ENCODE measurements at places on chromosomes 1 and 21. TPM values are rescaled to one million over a fixed set of nuclear protein-coding genes. Genes with fewer than 3 reads are reported as not detected.

- H3K27ac ChIP-seq: no peak overlapping the region
- H3K4me1 ChIP-seq: no peaks in the 10 kb centered on the region
- no peaks in the 10 kb centered on the region for H3K27me3 ChIP-seq
- H3K4me3 ChIP-seq: no peak overlapping the region
- DNase-seq: no peak
- no peaks in the 10 kb centered on the region for H3K36me3 ChIP-seq
Observed at GRCh38 chr1:50305808-50306207, 117.4 kb downstream of the DMRTA2 start.

DNA sequence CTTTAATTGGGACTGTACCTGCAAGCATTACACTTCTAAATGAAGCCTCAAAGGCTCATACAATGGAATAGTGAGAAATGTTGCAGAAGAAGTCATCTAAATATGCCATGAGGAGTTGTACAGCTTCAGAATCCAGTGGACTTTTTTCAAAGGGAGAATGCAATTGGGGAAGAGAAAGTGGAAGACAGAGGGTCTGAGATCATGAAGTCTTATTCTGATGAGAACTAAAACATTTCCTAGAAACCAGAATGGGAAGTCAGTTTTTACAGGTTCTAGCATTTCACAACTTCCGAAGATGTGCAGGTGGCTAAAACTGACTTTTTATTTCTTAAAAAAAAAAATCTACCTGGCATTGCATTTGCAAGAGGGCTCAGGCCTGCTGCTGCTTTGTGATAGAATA is 424.4 kb upstream of the RUNX1 start:
- H3K27ac ChIP-seq: no peak overlapping the region
- H3K4me1 ChIP-seq: no peaks in the 10 kb centered on the region
- H3K4me3 ChIP-seq: no peak overlapping the region
- no peaks in the 10 kb centered on the region for H3K36me3 ChIP-seq

DNA sequence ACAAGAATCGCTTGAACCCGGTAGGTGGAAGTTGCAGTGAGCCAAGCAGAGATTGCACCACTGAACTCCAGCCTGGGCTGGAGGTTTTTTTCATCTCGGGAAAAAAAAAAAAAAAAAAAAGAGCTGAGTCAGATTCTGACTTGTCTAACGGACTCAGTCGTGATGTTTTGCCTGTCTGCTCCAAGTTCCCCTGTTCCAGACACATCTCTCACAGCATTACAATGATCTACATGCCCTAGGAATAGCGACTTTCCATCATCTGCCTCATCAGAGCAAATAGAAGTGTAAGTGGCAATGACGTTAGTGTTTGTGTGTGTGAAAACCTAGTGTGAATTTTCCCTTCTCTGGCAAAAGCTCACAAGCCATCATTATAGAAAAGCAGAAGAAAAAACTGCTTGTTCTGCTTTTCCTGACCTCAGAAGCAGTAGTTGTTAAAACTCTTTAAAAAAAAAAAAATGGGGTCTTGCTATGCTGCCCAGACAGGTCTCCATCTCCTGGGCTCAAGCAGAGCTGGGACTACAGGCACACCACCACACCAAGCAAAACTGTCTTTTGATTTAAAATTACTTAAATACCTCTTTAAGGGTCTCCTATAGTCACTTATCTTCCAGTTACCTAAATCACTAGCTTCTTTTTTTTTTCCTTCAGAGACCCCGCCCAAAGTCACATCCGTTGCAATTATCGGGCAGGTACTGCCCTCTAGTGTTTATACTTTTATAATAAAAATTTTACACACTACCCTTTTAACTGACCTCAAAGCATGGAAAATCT is 37.3 kb downstream of the PLEKHO1 start:
- no peaks in the 10 kb centered on the region for H3K27me3 ChIP-seq
- H3K36me3 ChIP-seq: no peaks in the 10 kb centered on the region
- no peaks in the 10 kb centered on the region for H3K4me1 ChIP-seq
- peak overlapping the region; percentile 46 for H3K27ac ChIP-seq
- DNase-seq: no peak
- H3K4me3 ChIP-seq: peak overlapping the region; percentile 9

DNA sequence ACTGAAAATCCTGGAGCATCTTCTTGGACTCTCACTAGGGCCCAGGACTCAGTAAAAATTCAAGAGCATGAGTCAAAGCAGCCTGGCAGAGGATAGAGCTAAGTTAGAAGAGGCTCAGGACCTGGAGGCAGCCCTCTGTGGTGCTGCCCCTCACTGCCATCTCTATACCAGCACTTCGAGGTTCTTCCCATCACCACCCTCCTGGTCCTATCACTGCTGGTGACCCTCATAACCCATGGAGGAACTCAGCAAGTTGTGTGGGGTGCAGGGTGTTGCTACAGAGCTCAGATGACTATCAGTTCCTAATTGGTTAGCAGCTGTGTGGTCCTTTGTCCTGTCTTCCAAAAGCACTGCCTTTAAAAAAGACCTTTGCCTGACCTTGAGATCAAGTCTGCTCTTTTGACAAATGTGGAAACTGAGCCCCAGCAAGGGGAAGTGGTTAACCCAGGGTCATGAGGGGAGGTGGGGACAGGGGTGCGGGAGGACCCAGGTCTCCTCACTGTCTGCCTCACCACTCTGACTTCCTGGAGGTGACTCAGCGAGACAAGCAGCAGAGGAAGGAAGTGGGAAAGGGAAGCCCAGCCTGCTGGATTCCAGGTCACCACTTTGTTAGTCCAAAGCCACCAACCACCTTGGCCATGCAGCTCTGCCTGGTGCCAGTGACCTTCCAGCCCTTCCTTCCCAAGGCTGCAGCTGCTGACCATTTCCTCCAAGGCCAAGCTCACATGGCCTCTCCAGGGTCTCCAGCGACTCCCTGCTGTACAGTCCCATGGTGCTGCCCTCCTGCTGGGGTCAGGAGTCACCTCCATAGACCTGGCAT is 199.4 kb upstream of the EDN2 start:
- H3K27ac ChIP-seq: no peak overlapping the region
- no peaks in the 10 kb centered on the region for H3K36me3 ChIP-seq
- DNase-seq: peak; percentile 76
- peaks cover 28% of the 10 kb centered on the region for H3K4me1 ChIP-seq
- no peaks in the 10 kb centered on the region for H3K27me3 ChIP-seq

DNA sequence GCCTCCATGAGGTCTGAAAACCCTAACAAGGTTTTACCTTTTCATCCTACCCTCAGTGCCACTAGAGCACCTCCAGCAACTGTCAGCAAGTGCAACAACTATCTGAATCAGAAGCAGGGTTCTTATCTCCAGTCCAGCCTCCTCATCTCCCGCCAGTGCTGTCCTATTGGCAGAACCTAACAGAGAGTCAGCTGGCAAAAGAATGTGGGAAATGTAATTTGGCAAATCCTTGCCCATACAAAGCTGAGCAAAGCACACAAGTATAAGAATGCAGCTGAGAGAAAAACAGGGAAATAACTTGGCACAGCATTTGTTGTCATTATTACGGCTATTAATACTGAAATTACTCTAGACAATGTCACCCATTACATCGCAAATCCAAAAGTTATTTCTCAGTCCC is 124.2 kb downstream of the ATP6V1G3 start:
- no peak overlapping the region for H3K27ac ChIP-seq
- H3K4me1 ChIP-seq: no peaks in the 10 kb centered on the region
- H3K4me3 ChIP-seq: no peak overlapping the region
- no peaks in the 10 kb centered on the region for H3K36me3 ChIP-seq
- DNase-seq: no peak

GRCh38 chr1:182217967-182218366 is 156.5 kb upstream of the ZNF648 start:
- H3K36me3 ChIP-seq: no peaks in the 10 kb centered on the region
- H3K27ac ChIP-seq: no peak overlapping the region

GRCh38 chr21:45496968-45497845 is 45.0 kb downstream of the SLC19A1 start:
- DNase-seq: peak; percentile 69
- H3K4me3 ChIP-seq: no peak overlapping the region
- H3K27ac ChIP-seq: no peak overlapping the region

DNA sequence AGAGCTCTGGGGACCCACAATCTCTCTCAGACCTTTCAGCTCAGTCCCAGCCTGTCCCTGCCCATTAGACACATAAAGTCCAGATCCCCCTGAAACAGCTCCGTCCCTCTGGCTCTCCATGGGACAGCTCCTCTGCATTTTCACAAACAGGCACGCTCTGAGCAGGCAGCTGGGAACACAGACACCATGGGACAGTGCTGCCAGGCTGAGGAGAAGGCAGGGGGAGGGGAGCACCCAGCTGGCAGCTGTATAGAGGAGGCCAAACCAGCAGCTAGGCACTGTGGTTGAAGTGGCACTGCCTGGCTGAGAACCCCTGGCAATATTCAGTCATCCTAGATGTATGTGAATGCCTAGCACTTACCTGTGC is 2.0 kb downstream of the TMEM63A start:
- H3K36me3 ChIP-seq: peaks cover 19% of the 10 kb centered on the region
- DNase-seq: no peak
- peaks cover 59% of the 10 kb centered on the region for H3K4me1 ChIP-seq
- H3K27me3 ChIP-seq: no peaks in the 10 kb centered on the region

GRCh38 chr1:231187571-231187970 is 25.7 kb downstream of the TRIM67 start:
- H3K27me3 ChIP-seq: no peaks in the 10 kb centered on the region
- H3K4me1 ChIP-seq: peaks cover under 1% of the 10 kb centered on the region
- no peak for DNase-seq
- no peak overlapping the region for H3K27ac ChIP-seq
- H3K36me3 ChIP-seq: no peaks in the 10 kb centered on the region

DNA sequence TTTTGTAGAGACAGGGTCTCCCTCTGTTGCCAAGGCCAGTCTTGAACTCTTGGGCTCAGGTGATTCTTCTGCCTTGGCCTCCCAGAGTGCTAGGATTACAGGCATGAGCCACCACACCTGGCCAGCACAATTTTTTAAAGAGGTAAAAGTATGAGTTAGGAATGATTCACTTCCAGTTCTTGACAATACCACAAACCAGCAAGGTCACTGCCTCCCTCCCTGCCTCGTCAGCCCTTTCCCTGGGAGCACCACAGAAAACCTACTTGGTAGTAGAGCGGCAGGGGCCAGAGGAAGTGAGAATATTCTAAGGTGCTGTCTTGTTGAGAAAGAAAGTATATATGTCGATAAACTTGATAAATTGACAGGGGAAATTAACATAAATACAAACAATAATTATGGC is 10.8 kb upstream of the CDA start:
- no peaks in the 10 kb centered on the region for H3K4me1 ChIP-seq
- H3K4me3 ChIP-seq: no peak overlapping the region
- H3K27me3 ChIP-seq: no peaks in the 10 kb centered on the region

DNA sequence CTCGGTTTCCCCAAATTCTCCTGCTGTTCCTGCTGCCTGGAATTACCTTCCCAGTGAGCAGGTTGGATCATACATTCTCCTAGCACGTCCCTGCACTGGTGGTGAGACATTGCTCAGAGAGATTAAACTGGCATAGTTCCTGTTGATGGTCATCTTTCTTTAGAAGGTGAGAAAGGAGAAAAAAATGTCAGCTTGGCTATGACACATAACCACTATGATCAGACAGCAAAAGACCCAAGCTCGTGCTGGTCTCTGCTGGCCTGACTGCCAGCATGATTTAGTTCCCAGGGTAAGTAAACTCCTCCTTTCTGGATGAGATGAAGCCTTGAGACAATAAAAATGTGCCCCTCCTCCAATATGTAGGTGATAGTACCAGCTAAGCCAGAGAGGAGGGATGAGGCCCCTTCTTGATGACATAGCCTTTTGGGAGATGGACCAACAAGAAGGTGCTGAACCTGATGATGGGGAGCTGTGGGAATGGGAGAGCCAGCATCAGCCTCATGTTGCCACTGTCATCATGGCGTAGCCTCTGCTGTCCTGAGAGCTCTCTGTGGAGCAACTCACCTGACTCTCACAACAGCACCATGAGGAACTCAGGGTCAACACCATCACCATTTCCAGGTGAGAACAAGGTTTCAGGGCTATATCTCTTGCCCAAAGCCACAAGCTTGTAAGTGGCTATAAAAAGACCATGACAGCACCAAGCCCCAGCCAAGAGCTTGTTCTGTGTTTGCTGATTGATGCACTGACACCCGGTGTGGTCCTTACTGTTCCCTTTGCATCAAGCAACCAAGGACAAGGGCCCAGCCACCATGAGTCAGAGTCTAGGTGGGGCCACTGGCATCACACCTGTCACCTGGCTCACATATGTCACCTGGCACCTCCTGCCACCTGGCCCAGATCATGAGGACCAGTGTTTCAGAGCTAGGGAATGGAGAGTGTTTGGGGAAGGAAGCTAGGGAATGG is 200.0 kb downstream of the MATN1 start:
- no peaks in the 10 kb centered on the region for H3K36me3 ChIP-seq
- no peak overlapping the region for H3K27ac ChIP-seq
- no peak overlapping the region for H3K4me3 ChIP-seq
- no peaks in the 10 kb centered on the region for H3K4me1 ChIP-seq
- DNase-seq: no peak
- no peaks in the 10 kb centered on the region for H3K27me3 ChIP-seq

DNA sequence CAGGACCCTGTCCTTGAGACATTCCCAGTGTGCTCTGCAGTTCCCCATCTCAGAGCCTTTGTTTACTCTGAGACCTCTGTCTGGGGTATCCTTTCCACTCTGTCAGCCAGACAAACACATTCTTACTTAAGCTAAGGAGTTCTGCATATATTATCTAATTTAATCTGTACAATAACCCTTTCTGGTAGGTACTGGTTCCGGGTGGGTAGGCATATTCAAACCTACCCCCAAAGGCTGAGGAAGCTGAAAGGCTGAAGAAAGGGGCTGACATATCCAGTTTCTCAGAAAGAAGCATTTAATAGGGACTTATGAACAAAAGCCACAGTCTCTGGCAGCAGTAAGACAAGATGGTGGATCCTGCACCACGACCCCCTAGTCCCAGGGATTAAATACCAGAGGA is 53.1 kb downstream of the KCNN3 start:
- no peak overlapping the region for H3K27ac ChIP-seq
- DNase-seq: no peak
- H3K27me3 ChIP-seq: no peaks in the 10 kb centered on the region
- H3K4me3 ChIP-seq: no peak overlapping the region
- H3K36me3 ChIP-seq: no peaks in the 10 kb centered on the region
- H3K4me1 ChIP-seq: peaks cover 4% of the 10 kb centered on the region

DNA sequence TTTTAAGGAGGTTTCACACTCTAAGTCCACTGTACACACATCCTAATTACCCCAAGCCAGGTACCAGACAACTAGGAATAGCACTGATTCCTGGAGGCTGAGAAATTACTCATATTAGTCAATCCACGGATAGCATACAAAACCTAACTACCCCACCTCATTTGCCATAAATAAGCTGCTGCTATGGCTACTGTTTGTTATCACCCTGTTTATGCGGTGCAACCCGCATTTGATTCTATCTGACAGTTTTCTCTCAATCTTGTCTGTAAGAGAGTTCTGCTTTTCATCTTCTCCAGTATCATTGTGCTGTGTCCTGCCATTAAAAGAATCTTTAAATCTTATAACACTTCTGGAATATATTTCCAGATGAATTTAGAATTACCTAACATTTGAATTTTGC is 1496.5 kb downstream of the PLA2G4A start:
- no peak overlapping the region for H3K4me3 ChIP-seq
- H3K27me3 ChIP-seq: no peaks in the 10 kb centered on the region
- no peak overlapping the region for H3K27ac ChIP-seq
- H3K36me3 ChIP-seq: no peaks in the 10 kb centered on the region
- H3K4me1 ChIP-seq: no peaks in the 10 kb centered on the region

CASQ2 gene
- 1.9 TPM for total RNA-seq

ETNK2 gene
- total RNA-seq: 6.5 TPM

AGL gene
- 12.5 TPM for total RNA-seq
